ENCODE measurements at places on chromosomes 3 and 15.

DNA sequence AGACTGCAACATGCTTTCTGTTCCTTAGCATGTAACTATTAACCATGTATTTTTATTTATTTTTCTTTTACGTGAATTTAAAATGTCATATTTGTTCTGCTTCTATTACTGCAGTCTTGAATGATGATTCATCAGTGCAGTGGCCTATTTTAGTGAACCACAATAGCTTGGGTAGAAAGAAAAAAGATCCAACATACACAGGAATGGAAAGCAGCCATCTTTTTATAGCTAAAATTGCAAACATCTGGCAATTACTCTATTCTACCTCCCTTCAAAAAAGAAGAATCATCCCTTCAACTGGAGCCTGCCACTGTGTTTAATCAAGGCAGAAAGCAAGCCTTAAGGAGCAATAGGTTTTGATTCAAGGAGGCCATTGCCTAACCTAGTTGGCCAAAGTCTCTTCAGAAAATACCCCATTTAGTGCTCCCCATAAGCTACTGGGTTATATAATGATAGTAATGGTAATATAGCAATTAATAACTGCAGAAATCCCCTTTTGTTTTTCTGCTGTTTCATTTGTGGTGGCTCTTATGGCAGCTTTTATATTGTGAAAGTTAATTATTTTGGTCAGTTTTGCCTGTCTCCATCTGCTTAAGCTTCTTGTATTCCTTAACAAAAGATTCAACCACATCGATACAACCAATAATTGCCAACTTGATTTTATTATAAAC lies 267.3 kb downstream of the LPP start:
- no peak for DNase-seq

- no peak for DNase-seq
Measured at GRCh38 chr15:41809526-41810220, 18.2 kb upstream of the JMJD7 start.

DNA sequence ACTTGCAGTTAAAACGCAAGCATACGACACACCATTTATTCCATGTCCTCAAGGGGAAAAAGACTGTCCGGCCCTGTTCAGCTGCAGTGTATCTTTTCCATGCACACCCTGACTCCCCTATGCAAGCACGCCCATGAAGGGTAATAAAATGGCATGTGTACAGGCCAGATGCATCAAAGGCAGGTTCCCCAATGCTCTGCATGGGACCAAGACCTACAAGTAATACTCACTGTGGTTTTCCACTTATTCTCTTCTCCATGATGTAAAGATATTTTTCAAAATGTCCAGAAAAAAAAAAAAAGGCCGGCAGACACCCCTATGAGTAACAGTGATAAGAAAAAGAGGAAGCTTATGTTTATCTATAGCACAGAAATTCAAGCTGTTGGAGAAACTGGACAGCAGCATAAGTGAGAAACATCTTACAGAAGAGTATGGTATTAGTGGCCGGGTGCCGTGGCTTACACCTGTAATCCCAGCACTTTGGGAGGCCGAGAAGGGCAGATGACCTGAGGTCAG lies 70.8 kb downstream of the MCF2L2 start:
- DNase-seq, result no peak

- DNase-seq, result no peak
Measured at GRCh38 chr3:82462977-82463376, 701.5 kb upstream of the GBE1 start.

- DNase-seq, result peak; percentile 42
Measured at GRCh38 chr3:63067999-63068645, 192.9 kb upstream of the CADPS start.

- DNase-seq, result no peak
Measured at GRCh38 chr15:87985451-87985850, 271.1 kb downstream of the NTRK3 start.

DNA sequence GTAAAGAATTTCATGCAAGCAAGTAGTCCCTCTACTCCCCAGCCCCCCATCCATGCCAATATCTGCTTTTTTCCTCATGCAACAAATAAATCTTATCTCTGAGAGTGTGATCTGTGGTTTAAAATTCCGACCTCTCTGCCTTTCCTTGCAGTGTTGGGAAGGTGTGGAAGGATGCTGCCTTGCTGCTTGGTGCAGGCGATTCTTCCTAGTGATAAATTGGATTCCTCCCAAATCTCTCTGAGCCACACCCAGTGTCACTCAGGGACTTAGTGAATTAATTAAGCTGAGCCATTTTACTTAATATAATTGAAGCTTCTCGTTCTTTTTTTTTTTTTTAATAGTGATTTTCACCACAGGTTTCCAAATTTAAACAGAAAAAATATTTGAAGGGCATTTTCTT lies 3.4 kb downstream of the GAP43 start:
- no peak for DNase-seq

GRCh38 chr15:90340345-90340744 lies 11.7 kb upstream of the ZNF774 start:
- DNase-seq, result no peak

- DNase-seq, result no peak
Measured at GRCh38 chr3:175606650-175607318, 747.6 kb downstream of the NAALADL2 start.

DNA sequence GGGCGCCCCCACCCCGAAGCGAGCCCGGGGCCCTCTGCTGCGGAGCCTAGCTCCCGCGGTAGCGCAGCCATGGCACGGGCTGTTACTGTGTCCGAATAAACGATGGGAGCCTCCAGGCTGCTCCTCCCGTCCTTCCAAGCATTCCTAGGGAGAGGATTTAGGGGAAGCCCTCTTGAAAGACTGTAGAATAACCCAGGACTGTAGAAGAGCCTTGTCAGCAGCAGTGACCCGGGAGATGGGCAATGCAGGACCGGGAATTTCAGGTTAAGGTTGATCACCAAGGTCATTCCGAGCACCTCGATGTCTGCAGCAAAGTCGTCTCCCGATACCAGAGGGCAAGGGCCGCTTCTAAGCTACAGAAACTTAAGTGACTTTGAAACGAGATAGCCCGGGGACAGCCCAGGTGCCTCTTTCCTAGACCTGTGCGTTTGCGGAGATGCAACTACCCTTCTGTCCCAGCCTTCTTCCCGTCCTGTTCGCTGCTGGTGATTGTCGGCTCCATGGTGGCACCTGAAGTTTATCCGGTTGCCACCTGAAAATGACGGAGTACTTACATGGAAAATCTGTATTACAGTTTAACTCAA lies 753 bp upstream of the MYO5A start:
- DNase-seq, result peak; percentile 12

- no peak for DNase-seq
Measured at GRCh38 chr3:13638927-13639326, 90.0 kb downstream of the FBLN2 start.

GRCh38 chr3:141311170-141311495 lies 57.2 kb upstream of the ZBTB38 start:
- DNase-seq, result no peak

DNA sequence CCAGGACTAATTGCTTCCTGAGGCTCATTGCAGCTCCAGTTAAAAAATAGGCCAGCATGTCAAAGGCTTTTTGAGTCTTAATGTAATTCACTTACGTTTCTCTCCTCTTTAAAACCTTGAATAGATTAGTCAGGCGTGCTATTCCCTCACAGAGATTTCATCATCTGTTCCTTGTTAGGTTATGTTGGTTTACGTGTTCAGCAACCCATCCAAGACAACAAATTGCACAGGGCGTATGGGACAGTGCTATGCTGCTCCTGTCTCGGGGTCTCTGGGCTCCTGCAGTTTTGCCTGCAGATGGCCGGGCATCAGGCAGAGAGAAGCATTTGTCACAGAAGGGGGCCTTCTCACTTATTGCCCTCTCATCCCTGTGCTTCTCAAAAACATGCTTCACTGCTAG lies 117.1 kb downstream of the CHDH start:
- no peak for DNase-seq

- no peak for DNase-seq
Measured at GRCh38 chr3:77102951-77103769, 63.3 kb downstream of the ROBO2 start.

- no peak for DNase-seq
Measured at GRCh38 chr3:173886-174285, 22.7 kb upstream of the CHL1 start.

DNA sequence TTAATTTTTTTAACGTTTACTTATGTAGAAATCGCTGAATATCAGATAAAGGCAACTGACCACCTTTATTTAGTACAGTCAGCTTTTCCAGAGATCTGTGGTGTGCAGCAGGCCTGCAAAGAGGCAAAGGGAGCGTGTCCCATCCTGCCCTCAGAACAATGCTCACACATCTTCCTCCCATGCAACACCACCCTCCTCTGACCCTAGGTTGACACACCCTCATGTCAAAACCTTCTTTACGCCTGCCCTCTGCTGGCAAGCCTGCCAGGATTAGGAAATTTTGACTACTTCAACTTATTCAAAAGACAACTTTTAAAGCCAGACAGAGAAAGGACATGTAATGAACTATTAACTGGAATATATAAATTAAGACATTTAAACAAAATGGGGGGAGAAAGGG lies 513.7 kb downstream of the FOXP1 start:
- peak; percentile 75 for DNase-seq

GRCh38 chr15:74829486-74829885 lies 3.1 kb downstream of the CPLX3 start:
- no peak for DNase-seq

- DNase-seq, result peak; percentile 11
Measured at GRCh38 chr3:71652781-71653413, 69.4 kb upstream of the FOXP1 start.

- DNase-seq, result no peak
Measured at GRCh38 chr15:77791941-77792340, 159.2 kb upstream of the LINGO1 start.

DNA sequence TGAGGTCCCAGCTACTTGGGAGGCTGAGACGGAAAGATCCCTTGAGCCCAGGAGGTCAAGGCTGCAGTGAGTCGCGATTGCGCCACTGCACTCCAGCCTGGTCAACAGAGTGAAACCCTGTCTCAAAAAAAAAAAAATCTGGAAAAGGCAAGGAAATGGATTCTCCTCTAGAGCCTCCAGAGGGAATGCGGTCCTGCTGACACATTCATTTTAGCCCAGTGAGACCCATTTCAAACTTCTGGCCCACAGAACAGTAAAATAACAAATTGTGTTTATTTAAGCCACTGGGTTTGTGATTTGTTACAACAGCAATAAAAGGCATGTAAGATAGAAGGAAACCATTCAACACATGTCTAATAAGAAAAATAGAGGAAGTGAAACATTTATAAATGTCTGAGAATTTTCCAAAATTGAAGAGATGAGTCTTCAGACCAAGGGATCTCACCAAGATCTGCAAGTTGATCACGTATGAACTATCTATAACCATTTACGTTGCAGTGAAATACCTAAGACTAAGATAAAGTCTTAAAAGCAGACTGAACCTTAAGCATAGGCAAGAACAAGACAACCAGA lies at the start of gene HTR3E:
Gene HTR3E (plus strand): TSS at position 254 of the 573 bp plus-strand sequence. CDS start 466 bp downstream, outside the sequence.
- no peak for DNase-seq

GRCh38 chr3:9222956-9223639 lies 26.3 kb downstream of the SRGAP3 start:
- DNase-seq, result no peak

- DNase-seq, result peak; percentile 76
Measured at GRCh38 chr3:71064291-71064955, 519.1 kb downstream of the FOXP1 start.

Data from activated CD4-positive, alpha-beta T cell treated with anti-CD3 and anti-CD28 coated beads, Interleukin-2, amount 10 ng/mL, durations not matched to agents 7 days and 5 days (primary cell).